Large intestine (tissue), 12 donors: ENCODE measurements at places on chromosomes 12 and 14. TPM values are rescaled to one million over a fixed set of nuclear protein-coding genes. Genes with fewer than 3 reads are reported as not detected.
A peak's percentile ranks its signal among the peaks of the same experiment; 100 is the strongest.

DNA sequence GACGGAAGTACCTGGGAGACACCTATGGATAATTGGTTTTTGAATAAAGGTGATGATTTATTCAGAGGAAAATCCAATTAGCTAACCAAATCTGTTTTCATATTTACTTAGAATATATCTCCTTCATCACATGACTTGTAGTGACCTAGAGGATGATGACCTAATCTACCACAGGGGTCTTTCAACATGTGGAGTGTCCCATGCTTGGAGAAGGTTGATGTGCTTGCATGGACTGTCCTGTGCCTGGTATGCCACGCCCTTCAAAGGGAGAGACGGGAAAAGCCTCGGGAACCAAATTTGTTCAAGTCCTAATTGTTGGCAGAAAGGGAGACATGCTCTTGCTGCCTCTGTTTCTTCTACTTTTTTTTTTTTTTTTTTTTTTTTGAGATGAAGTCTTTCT lies 11.8 kb upstream of the PAPLN start:
- no peak for DNase-seq

DNA sequence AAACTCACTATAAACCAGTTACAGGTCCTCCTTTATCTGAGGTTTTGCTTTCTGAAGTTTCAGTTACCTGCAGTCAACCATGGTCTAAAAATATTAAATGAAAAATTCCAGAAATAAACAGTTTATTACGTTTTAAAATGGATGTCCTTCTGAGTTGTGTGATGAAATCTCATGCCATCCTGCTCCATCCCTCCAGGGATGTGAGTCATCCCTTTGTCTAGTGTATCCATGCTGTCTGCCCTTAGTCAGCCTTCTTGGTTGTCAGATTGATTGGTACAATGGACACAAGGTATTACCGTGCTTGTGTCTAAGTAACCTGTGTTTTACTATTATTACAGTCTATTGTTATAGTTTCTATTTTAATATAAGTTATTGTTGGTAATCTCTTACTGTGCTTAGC lies 328.3 kb downstream of the APAF1 start:
- no peak for DNase-seq

DNA sequence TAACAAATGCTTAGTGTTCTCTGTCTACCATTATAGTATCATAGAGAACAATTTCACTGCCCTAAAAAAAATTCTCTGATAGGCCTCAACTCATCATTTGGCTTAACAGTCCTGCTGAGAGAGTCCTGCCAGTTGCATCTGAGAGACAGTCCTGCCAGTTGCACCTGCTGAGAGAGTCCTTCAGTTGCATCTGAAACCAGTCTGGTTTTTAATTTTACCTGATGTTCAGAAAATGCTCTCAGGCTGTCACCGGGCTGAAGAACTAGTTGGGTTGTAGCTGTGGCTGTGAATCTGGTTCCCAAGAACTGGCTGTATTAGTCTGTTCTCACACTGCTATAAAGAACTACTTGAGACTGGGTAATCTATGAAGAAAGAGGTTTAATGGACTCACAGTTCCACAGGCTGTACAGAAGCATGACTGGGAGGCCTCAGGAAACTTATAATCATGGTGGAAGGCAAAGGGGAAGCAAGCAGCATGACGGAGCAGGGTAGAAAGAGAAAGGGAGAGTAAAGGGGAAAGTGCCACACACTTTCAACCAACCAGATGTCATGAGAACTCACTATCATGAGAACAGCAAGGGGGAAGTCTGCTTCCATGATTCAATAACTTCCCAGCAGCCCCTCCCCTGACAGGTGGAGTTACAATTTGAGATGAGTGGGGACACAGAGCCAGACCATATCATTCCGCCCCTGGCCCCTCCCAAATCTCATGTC lies 51.6 kb downstream of the PRKCH start:
- no peak for DNase-seq

GRCh38 chr12:6534945-6535696 lies 804 bp downstream of the GAPDH start:
- DNase-seq = peak; percentile 65

GRCh38 chr12:82461836-82462235 lies 103.5 kb downstream of the METTL25 start:
- no peak for DNase-seq

- no peak for DNase-seq
Measured at GRCh38 chr14:93903342-93904184, 23.6 kb upstream of the FAM181A start.

GRCh38 chr14:95255487-95255886 lies 64.2 kb downstream of the CLMN start:
- DNase-seq = peak; percentile 87

GRCh38 chr12:7142056-7142644 lies 12.0 kb downstream of the CLSTN3 start:
- DNase-seq = no peak

GRCh38 chr14:68851078-68851477 lies 58.2 kb upstream of the ZFP36L1 start:
- no peak for DNase-seq

GRCh38 chr12:44465139-44465538 lies 411.0 kb downstream of the NELL2 start:
- no peak for DNase-seq

DNA sequence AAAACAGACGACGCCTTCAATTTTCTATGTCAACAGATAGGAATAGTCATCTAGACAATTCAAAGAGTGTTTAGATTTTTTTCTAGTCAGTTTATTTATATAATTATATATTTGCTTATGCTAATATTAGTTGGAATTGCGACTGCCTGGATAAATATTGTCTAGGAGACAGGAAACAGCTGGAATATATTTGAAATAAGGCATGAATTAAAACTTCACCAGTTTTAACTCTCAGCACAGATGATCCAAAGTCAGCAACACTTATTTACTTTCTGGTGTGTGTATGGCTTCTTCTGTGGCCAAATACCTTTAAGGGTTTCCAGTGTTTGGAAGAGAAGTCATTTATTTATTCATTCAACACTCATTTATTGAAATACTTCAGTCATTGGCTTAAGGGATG lies 1215.4 kb upstream of the USP15 start:
- DNase-seq = no peak

- peak; percentile 83 for DNase-seq
Measured at GRCh38 chr14:53152184-53152886, 788 bp downstream of the DDHD1 start.

DNA sequence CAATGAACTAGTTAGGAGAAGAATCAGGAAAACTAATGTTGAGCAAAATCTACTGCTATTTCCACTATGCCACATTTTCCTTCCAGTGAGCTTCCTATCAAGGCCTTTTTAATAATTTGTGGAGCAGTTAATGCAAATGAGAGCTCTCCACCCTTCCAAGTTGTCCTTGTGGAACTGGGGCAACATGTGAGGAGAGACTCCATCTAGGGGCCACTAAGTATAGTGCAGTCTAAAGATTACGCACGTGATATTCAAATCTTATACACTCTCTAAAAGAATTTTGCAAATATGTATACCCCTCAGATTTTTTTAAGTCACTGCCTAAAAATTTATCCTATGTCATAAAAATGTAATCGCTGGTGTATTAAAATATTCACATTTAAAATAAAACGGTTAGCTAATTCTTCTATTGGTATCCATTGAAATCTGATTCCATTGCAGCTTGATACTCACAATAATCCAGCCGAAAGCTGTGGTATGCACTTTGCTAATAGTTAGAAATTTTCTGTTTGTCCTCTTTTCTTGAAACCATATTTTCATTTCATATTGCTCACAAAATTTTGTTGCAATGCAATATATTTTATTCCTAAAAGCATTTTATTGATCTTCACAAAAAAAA lies 100.1 kb downstream of the PAH start:
- no peak for DNase-seq

DNA sequence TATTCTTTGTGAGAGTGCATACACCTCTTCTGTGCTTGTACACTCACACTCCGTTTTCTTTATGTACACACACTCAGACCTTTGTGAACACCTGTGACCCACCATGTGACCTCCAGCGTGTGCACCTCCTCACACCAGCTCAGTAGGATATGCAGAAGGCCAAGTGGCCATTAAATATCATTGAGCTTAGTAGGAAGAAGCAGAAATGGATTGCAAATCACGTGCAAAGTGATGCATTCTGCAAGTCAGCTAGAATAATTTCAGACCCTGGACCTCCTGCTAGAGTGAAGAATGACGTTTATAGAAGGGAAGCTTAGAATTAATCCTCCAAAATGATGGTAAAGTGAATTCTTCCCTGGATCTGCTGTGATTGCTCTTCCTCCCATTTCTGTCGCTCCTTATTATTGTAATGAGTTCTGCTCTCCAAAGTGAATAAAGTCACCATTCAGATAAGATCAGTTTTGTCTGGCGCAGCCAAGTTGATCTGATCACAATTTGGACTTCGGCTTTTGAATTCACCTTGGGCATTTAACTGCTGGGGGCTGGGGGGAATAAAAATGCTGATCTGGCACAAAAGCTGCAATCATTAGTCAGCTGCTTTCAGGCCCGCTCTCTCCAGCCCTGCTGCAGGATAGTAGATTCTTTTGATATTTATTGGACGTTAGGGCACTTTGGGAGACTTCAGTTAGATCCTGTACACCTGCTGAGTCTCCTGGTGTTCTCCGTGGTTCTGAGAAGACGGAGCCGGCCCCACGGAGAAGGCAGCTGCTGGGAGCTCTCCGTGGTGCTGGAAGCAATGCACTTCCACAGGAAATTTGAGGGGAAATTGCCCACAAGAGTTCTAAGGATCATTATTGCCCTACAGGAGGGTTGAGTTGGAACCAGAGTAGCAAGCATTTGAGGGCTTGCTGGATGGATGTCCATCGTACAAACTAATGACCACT lies 12.4 kb upstream of the NRXN3 start:
- peak; percentile 10 for DNase-seq

DNA sequence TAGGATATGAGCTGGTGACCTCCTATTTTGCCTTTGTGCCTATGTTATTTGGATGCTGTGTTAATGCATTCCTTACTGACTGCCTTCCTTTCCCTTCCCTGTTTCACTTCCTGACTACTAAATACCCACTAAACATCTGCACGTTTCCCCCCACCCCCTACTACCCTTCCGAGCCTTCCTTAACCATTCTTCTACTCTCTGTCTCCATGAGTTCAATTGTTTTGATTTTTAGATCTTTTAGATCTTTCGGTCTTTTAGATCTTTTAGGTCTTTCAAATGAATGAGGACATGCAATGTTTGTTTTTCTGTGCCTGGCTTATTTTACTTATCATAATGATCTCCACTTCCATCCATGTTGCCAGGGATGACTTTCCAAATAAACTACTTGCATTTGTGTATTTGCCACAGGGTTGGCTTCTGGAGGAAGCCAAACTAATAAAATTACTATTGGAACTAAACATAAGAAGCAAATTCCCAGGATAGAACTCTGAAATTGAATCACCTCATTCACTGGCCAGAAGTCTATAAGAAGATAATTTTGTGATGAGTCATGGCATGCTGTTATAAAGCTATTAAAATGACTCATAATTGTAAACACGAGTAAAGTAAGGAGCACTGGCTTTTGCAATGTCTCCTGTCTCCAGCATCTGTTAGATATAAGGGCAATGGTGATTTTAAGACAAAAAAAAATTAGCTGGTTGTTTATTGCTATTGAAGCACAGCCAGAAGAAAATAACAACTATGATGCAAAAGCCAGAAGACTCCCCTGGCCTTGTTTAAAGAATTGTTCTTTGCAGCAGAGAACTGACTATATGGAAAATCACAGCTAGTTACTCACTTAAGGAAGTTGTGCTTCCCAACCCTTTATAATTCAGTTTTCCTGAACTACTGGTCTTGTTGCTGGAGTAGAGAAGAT lies 586.3 kb downstream of the LRFN5 start:
- DNase-seq = no peak

DNA sequence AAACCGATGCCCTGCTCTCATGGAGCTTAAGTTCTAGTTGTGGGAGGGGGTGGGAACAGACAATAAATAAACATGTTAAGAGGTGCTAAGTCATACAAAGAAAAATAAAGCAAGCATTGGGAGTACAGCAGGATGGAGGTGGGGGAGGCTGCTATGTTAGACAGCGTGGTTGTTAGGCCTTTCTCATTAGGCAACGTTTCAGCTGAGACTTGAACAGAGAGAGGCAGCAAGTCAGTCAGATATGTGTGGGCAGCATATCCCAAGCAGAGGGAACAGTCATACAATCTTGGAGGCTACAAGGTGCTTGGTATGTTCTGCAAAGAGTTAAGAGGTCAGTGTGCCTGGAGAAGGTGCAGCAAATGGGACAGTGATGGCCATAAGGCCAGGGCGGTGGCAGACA lies 97.7 kb upstream of the CCDC196 start:
- no peak for DNase-seq

GRCh38 chr14:53054457-53054856 lies 98.7 kb downstream of the DDHD1 start:
- no peak for DNase-seq

DNA sequence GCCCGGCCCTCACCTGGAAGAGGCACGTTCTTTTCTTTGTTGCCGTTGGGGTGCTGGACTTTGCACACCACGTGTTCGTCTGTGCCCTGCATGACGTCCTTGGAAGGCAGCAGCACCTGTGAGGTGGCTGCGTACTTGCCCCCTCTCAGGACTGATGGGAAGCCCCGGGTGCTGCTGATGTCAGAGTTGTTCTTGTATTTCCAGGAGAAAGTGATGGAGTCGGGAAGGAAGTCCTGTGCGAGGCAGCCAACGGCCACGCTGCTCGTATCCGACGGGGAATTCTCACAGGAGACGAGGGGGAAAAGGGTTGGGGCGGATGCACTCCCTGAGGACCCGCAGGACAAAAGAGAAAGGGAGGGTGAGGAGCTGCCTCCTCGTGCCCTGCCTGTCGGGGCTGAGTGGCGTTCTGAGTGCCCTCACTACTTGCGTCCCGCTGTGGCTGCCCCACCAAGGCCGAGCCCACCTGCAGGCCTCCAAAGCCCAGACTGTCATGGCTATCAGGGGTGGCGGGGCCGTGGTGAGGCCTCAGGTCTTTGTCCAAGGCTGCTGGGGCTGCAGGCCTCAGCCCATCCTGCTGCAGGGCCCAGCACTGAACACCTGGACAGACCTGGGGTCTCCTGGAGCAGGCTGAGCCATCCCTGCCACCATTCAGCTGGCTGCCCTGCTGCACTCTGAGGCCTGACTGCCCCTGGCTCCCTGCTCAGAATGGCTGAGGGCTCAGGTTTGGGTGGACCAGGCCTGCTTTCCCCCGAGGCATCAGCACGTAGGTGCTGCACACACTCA lies 329.7 kb downstream of the TMEM121 start:
- no peak for DNase-seq

DNA sequence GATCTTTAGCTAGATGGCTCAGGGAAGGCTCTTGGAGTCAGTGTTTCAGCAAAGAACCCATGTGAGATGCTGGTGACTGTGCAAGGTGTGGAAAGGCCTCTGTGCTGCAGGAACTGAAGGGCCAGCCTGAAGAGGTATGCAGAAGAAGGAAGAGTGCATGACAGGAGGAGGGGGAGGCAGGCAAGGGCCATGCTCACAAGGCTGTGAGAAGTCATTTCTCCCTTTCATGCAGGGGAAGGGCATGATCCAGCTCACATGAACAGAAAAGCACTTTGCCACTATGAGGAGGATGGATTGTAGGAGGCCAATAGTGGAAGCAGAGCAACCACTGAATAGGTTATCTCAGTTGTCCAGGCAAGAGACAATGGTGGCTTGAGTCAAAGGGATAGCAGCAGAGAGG lies 83.7 kb downstream of the SSPN start:
- no peak for DNase-seq

GRCh38 chr14:42719391-42719790 lies 1112.7 kb downstream of the LRFN5 start:
- DNase-seq = no peak

The MTRFR gene
- polyA plus RNA-seq = 15.9 TPM

The YEATS4 gene
- 21.0 TPM for polyA plus RNA-seq

The DCTN2 gene
- polyA plus RNA-seq = 136 TPM

The MYH6 gene
- 0.03 TPM for polyA plus RNA-seq

The TAS2R20 gene
- polyA plus RNA-seq = 2.5 TPM

The CIROP gene
- 0.01 TPM for polyA plus RNA-seq

The CISTR gene
- not detected for polyA plus RNA-seq

The FOXN4 gene
- polyA plus RNA-seq = 0.10 TPM
